ENCODE measurements at places on chromosomes 3 and 15.
A peak's percentile ranks its signal among the peaks of the same experiment; 100 is the strongest.

DNA sequence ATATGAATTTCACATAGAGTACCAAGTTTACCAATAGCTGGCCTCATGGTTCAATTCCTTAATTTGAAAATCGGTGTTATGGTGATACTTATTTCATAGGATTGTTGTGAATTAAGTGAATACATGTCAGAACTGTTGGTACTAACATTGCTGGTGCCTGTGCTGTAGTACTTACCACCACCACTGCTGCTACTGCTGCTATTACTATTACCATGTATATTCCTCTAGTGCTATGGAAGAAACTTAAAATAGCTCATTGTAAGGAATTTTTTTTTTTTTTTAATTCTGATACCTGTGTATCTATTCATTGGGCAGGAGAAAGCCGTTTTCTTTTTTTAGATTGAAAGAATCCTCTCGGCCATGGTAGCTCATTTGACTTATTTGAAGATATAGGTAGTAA, 3.6 kb downstream of the FYTTD1 start:
- no peak for DNase-seq

DNA sequence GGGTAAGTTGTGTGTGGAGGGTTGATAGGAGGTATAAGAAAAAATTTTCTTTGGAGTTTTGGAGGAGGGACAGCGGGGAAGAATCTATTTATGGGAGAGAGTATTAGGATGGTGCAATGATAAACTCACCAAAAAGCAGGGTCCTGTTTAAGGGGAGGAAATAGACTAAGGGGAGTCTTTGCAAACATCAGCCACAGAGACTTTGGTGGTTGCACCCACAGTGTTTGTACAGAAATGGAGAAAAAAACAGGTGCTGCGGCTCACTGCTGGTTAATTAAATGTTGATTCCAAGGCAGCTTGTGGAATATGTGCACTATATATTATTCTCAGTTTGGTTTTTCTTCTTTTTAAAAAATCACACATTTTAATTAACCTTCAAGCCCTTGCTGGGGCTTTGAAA, 182.1 kb downstream of the NECTIN3 start:
- no peak for DNase-seq

DNA sequence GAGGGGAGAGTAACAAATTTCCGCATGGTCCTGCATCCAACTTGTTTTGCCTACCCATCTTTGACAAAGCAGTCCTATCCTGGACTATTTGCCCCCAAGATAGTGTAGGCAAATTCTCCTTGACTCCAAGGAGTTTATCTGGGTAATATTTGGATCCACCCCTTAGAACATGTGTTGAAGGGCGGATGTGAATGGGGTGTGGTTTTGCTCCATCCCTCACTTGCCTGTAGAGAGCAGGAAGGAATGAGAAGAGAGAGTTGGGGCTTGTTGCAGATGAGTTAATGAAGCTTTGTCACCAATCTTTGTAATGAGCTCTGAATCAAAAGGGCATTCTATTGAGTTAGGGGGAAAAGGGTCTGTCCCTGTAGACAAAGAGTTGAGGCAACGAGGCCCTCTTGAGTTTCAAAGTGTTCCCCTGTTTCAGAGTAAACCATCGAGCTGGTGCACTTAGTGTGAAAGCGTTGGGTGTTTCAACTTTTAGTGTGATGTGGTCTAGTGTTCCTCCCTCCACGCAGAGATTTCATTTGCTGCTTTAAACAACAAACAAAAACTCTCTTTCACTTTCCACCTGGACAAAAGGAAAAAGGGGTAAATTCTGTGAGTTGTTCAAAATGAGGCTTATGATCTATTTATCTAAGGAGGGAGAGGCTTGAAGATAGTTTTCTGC, 42.2 kb upstream of the PPARG start:
- no peak for DNase-seq

DNA sequence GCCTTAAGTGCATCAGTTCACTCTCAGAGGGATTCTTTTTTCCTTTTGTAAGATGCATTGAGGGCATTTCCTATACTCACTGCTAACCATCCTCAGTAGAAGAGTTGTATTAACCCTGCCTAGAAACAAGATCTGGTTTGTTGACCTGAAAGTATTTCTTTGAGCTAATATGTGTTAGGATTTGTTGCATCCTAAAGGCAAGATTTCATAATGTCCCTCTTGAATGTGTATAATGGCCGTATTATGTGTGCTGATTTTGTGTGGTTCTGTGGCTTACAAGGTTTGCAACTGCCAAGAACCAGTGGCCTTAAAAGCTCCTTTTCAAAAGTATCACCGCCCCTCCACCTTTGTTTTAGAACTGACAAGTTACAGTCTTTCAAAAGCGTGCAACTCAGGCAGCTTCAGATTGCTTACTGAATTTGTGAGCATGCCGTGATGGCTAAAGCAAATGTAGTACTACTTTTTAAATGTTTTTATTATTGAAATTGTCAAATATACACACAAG, 182.0 kb upstream of the BHLHE40 start:
- no peak for DNase-seq

GRCh38 chr3:69212411-69213160, 90.2 kb upstream of the LMOD3 start:
- DNase-seq: peak; percentile 6

- peak; percentile 10 for DNase-seq
Measured at GRCh38 chr15:71364117-71364584, 248.9 kb downstream of the THSD4 start.

DNA sequence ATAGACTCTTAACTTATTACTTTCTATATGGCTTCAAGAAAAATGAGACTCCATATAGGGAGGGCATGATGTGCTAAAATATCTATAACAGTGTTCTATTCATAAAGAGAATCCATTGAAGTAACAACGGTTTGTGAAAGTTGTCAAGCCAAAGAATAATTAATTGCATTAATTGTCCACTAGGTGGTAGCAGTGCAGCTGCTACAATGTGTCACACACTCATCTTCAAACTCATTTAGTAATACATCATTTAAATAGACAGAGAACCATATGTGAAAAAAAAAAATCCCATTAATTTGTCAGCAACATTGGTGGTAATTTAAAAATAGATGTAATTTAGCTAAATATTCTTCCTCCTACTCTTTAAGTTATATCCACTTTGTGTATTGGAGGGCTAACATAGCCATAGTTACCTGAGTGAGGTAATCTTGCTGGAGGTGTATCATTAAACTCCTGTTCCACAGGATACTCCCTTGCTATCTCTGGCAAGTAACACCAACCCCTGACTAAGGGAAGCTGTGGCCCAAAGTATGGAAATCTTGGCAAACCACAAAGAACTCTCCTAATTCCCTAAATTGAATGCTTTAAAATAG, 3.7 kb upstream of the CPA3 start:
- peak; percentile 54 for DNase-seq

GRCh38 chr15:58992181-58992580, 4.7 kb downstream of the RNF111 start:
- DNase-seq: no peak

GRCh38 chr15:56868170-56868569, 50.3 kb upstream of the TCF12 start:
- DNase-seq: no peak

DNA sequence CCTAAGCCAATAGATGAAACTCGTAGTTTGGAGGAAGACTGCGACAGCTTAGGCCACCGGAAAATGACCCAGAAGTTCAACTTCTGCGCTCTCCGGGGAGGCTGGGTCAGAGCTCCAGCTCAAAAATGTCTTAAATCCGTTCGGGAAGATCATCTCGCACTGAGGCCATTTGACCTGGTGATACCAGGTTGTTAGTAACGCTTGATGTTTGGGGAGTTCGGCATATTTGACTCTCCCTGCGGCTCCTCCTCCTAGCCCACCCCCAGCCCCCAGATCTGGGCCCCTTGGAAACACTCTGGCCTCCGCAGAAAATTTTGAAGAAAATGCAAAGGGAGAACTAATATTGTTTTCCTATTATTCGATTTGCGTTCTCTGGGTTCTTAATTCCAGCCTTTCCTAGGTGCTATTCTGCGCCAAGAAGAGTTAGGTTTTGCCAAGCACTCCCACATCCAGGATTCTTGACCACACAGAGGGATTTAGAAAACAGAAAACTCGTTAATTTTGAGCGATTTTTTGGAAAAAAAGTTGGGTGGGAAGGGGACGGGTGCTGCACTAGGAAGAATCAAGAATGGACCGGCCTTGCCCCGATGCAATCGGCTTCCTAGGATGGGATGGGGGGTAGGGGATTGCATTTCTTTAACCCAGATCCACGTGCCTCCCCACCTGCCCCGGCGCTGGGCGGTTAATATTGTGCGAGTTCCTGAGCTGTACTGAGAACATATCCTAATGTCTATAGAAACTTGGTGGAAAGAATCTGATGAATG, 50.0 kb downstream of the ZIC4 start:
- DNase-seq: no peak

DNA sequence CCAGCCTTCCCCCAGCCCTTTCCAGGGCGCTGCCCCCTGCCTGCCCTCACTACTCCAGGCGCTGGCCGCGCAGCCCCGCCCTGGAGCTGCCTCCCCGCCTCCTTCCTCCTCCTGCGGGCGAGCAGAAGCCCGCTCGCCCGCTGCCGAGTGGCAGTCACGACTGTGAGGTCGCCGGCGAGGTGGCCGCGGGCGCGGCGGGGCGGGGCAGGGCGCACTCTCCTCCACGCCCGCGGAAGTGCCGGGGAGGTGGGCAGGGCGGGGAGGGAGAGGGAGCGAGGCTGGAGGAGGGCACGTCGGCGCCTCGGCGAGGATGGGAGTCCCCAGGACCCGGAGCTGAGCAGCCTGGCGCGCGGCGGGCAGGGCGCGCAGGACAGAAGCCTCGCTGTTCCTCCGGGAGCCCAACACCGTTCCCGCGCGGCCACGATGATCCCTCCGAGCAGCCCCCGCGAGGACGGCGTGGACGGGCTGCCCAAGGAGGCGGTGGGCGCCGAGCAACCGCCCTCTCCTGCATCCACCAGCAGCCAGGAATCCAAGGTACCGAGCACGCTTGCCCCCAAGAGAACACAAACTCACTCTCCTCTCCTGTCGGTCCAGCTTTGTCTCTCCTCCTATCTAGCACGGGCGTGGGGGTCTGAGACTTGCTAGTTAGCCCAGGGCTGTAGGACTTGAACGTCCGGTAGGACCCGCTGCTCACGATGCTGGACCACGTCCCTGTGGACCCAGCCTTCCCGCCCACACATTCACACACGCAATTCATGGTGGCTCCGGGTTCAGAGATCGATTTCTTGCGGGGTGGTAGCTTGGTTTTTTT, at the start of gene STAC:
STAC (plus strand) TSS at position 284 of the 811 bp plus-strand sequence; CDS start at position 424, 140 bp downstream.
- DNase-seq: peak; percentile 8

DNA sequence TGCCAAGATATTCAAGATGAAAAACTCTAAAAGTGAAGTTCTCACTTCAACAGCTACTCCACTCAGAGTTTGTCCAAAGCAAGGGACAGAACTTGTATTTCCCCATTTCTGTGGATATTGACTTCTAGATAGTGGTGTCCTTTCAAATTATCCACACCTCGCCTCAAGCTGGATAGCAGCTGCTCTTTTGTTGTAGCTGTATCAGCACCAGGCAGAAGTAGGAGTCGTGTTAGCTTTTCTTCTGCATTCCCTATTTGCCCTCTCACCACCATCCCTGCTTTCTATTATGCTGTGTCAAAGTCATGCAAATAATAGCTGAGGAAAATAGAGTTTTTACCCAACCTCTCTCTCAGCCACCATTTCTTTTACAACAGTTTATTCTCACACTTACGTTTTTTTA, 303.8 kb downstream of the EPHA3 start:
- no peak for DNase-seq

- DNase-seq: no peak
Measured at GRCh38 chr15:57572468-57572867, 19.2 kb upstream of the MYZAP start.

All from RPMI8226 (cell line).